ENCODE measurements at places on chromosomes 2 and 18. TPM values are rescaled to one million over a fixed set of nuclear protein-coding genes. Genes with fewer than 3 reads are reported as not detected.

Gene PLGLB1
- total RNA-seq: 1.2 TPM

Gene ARPC2
- total RNA-seq: 508 TPM

Gene MRPL19
- 38.4 TPM for total RNA-seq

Gene ASXL3
- total RNA-seq: 2.2 TPM

Gene NFU1
- 31.5 TPM for total RNA-seq

Gene ZCCHC2
- 5.7 TPM for total RNA-seq

Gene ARL4C
- 17.1 TPM for total RNA-seq

Gene HOXD12
- not detected for total RNA-seq

Gene SP9
- total RNA-seq: not detected

Gene PTMA
- 888 TPM for total RNA-seq

Gene OTX1
- total RNA-seq: not detected

Gene STARD6
- not detected for total RNA-seq
